ENCODE measurements at places on chromosomes 12 and 14.

DNA sequence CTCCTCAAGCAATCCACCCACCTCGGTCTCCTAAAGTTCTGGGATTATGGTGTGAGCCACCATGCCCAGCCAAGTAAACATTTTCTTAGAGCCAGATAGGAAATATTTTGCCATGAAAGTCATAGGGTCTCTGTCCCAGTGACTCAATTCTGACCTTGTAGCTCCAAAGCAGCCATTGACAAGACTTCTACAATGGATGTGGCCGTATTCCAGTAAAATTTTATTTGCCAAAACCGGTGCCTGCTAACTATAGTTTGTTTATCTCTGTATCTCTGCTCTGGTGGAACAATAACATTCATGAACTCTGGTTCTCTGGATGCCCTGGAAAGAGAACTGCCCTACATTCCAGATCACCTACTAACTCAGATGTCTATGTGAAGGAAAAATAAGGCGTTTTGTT lies 54.6 kb upstream of the USP44 start:
- no peak for DNase-seq

DNA sequence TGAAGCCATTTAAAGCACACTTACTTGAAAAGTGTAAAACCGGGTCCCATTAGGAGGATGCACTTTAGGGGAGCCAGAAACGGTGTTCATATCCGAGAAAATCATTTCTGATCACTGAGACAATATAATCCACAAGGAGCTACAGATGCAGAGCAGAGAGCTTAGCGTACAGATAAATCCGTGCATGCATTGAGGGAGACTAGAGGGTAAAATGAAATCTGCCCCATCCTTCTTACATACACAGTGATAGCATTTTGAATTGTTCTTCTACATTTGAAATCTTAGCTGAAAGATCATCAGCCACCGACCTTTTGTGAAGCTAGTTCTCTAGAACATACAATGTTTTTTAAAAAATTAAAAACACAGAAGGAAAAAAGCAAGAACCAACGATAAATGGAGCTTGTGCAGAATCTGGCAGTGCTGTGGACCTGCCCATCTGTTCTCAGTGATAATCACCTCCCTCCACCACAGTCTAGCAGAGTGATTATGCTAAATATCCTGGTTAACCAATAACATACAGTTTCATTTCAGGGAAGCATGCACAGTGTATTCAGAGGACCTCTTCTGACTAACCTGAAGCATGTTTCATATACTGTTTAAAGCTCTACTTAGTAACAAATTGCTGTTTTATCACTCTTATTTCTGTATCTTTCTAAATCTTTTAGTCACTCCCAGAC lies 161.1 kb downstream of the PPFIA2 start:
- DNase-seq, result no peak

- no peak for DNase-seq
Measured at GRCh38 chr12:46266382-46266791, 2.5 kb downstream of the SLC38A1 start.

DNA sequence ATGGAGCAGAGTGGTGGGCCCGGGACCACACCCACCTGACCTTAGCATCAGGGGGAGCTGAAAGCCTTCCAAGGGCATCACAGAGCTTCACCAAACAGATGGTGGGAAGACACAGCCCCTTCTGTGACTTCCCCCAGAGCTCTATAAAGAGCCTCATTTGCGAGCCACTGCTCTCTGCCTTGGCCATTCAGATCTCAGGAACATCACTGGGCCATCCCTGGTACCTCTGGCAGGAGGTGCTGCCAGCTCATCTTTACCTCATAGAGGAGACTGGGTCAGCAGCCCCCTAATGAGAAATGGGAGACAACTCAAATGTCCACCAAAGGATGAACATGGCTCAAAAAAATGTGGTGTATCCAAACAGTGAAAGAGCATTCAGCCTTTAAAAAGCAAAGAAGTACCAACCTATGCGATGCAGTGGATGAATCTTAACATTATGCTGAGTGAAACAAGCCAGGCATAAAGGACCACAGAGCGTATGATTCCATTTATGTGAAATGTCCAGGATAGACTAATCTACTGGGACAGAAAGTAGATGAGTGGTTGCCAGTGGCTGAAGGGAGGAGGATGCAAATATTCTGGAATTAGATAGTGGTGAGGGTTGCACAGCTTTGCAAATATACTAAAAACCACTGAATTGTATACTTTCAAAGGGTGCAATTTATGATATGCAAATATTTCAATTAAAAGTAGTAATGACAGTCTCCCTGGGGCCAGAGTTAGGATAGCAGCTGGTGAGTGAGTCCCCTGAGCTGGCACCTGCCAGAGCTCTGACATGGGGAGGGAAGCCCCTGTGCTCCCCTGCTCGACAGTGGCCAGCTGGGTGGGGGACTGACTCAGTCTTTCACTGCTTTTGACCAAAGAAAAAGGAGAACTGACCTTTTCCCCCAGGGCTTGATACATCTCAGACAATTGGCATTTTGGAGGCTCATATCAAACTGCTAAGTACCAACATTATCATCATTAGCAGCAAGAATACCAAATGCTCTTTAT lies 116.6 kb downstream of the GCH1 start:
- DNase-seq, result no peak

DNA sequence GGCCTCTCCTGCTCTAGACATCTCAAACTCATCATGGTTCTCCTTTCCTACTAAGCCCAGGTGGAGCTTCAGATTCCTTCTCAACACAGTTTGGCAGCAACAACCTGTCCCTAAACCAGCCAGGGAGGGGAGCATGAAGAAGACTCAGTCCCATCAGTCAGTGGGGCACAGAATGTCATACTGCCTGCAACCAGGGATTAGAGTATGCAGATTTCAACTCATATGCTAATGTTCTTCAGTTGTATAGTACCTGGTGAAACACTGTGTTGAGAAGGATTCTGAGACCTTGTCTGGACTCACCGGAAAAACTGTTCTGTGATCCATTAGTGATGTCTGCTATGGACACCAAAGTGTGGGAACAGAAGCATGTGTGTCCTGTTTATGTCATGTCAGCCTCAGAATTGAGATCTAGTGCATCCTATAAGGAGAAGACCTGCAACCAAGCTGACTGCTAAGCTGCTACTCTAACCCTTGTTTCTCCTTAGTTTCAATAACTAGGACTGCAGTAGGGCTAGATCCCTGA lies 43.6 kb downstream of the TRPV4 start:
- DNase-seq, result no peak

GRCh38 chr12:105935981-105936380 lies 202.8 kb downstream of the NUAK1 start:
- no peak for DNase-seq

GRCh38 chr14:91681118-91681517 lies 50.8 kb downstream of the CATSPERB start:
- no peak for DNase-seq

- DNase-seq, result no peak
Measured at GRCh38 chr14:100762089-100762515, 35.4 kb downstream of the DLK1 start.

DNA sequence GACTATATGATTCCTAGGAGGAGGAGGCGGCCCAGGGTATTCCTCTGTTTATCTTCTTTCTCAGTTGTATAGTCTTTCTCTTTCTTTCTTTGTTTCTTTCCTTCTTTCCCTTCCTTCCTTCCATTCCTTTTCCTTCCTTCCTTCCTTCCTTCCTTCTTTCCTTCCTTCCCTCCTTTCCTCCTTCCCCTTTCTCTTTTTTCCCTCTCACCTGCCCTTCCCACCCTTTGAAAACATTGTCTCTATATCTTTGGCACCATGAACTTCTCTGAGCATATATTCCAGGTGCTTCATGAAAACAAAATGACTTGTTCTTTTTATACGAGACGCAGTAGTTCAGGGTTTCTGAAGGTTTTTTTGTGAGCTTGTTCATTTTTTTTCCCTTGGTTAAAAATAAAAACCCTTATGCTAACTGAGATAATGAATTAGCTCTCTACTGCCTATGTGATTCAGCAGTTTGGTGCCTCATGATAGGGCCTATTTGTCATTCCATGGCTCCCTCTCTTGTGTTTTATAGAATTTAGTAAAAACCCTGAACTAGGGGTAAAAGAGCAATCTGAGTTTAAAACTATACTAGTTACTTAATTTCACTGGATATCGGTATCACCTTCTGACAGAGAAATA lies 3.2 kb upstream of the TESPA1 start:
- no peak for DNase-seq

DNA sequence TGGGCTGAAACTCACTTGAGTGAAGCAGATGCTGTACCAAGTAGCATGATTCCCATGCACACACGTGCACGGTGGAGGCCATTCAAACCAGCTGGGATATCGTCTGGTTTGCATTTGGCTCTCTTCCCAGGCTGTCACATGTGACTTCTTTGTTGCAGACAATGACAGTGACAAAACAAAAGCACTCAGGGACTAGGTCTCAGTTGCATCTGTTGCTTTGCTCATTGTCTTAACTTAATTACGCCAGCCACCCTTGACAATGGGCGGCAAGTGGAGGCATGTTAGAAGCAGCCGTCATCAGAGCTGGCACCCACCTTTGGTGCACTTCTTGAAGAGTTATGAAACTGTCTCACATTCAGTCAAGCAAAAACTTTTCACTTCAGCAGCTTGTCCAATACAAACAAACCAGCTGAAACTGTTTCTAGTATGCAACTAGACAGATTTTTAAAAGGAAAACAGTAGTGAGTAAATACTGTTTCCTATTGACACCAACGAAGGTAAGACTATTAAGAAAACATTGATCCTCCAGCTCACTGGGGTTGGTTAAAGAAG lies 74.3 kb downstream of the IGF1 start:
- no peak for DNase-seq

GRCh38 chr14:100733152-100733850 lies 6.6 kb downstream of the DLK1 start:
- DNase-seq, result no peak

DNA sequence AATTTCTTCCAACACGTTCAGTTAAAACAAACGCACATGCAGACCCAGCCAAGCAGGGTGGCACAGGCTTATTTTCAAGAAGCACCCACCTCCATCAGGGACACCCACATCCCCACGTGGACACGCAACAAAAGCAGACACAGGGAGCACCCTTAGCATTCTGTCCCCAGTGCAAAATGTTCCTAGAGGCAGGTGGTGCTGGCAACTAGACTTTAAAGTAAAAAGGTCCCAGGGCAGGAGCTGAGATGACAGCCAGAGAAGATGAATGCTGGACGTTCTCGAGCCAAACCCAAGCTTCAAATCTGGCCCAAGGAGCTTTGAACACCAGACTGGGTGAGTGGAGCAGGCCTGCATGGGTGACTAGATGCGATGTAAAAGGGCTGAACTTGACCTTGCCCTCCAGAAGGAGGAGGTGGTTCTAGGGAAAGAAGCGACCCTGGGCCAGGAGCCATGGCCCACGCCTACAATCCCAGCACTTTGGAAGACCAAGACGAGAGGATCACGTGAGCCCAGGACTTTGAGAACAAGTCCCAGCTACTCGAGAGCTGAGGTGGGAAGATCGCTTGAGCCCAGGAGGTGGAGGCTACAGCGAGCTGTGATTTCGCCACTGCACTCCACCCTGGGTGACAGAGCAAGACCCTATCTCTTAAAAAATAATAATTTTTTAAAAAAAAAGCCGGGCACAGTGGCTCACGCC lies 47.3 kb downstream of the KDM2B start:
- no peak for DNase-seq

DNA sequence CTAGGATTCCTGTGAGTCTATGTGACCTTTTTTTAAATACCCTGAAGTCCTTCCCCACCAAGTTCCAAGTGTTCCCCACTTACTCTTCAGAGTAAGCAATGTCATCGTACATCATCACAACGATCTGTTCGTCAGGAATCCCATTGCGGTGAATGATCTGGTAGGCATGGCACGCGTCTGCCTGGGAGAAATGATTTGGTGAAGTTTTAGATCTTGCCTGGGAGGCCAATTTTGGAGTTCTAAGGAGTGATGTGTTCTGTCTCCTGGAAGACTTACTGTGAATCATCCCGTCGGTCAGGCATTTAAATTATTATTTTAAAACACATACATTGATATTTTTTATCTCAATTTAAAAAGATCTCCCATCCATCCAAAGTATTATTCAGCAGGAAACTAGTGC lies 29.8 kb downstream of the LGMN start:
- no peak for DNase-seq

- no peak for DNase-seq
Measured at GRCh38 chr14:42961509-42961908, 1354.8 kb downstream of the LRFN5 start.

GRCh38 chr14:94239406-94239805 lies 53.7 kb downstream of the SERPINA10 start:
- no peak for DNase-seq

GRCh38 chr14:68518166-68518565 lies 274.7 kb downstream of the ZFP36L1 start:
- DNase-seq, result no peak

- DNase-seq, result no peak
Measured at GRCh38 chr12:125161712-125162022, 96.4 kb downstream of the AACS start.

GRCh38 chr14:37585971-37586796 lies 8.9 kb downstream of the FOXA1 start:
- DNase-seq, result no peak

DNA sequence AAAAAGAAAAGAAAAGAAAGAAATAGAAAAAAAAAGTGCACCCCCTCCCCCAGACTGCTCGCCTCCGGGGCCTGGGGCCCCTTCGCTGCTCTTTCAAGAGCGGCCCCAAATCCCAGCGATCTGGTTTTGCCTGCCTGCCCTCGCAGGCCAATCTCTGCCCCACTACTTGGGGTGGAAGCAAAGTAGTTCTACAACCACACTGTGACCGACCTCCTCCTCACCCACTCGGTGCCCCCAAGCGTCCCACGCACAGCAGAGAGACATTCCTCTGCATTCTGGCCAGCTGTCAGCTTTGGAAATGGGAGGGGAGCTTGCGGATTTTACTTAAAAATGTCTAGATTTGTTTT lies 2.4 kb upstream of the TBX3 start:
- DNase-seq, result no peak

DNA sequence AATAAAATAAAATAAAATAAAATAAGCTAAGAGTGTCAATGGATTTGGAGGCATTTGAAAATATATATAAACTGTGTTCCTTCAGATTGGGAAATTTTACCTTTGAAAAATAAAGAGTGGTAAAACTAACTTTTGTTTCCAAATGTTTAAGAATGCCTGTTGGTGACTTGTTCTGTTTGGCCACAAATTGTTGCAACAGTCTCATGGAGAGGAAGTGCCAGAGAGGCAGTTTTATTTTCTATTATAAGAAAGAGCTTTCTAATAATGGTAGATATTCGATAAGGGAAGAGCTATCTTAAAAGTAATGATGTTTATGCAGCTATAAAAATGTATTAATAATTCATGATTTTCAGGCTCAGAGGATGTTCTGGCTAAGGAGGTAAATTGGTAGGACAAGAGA lies 68.8 kb upstream of the MDGA2 start:
- DNase-seq, result no peak

- DNase-seq, result no peak
Measured at GRCh38 chr14:24992624-24993360, 57.2 kb downstream of the STXBP6 start.

DNA sequence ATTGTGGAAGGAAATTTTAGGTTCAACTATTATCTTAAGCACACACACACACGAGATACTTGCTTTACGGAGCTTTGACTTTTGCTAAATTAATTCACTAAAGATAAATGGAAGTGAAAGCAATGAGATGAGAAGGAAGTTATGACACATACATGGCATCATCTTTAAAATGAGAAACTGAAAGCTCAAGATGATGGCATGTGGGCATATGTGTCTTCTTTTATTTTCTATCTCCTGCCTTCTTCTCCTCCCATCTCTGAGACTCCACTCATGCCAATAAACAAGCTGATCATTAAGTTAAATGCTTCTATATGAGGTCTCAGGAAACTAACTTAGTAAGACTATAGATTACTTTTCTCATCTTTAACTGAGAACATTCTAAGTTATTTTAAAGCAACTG lies 216.7 kb downstream of the MED13L start:
- DNase-seq, result no peak

Measured in activated T-cell treated with anti-CD3 and anti-CD28 coated beads for 48 hours (primary cell).